Choroid plexus epithelial cell (primary cell): ENCODE measurements at places on chromosomes 2 and 18.

- no peak for DNase-seq
These were observed 76.2 kb upstream of the MYO3B start for GRCh38 chr2:170101789-170102188.

DNA sequence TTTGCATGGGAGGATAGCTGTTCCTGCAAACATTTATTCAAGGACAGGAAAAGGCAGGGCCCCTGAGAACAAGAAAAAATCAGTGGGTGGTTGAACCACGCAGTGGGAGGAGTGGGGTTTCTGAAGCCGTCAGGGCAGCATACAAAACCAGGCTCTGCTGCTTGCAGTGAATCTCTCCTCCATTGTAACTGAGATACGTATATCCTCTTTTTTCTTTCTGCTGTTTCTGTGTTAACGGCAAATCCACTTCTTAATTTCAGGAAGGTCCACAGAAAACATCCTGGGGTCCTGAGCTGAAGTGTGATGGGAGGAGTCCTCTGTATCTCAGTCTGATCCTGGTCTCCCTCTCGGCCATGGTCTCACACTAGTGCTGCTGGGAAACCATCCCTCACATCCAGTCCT lies 27.2 kb upstream of the KCNF1 start:
- peak; percentile 45 for DNase-seq

GRCh38 chr2:172089633-172090032 lies 4.3 kb downstream of the DLX1 start:
- DNase-seq = no peak

DNA sequence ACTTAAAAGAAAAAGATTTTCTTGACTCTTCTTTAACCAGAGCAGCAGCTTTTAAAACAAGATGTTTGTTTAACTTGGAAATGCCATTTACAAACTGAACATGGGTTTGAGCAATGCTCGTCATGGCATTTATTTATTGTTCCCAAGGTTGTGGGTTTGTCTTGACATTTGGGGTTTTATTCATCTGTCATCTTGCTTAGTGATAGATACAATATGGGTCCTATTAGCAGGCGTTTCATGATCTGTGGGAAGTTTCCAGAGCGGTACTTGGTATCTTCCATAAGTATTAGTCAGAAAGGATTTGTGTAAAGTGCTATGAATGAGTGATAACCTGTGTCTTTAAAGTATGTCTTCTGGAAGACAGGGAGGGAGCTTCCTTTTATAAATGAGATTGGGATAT lies 29.9 kb upstream of the MGAT5 start:
- peak; percentile 53 for DNase-seq

GRCh38 chr2:228344531-228344930 lies 163.0 kb upstream of the SPHKAP start:
- DNase-seq = no peak
